ENCODE measurements at places on chromosomes 5 and 9. TPM values are rescaled to one million over a fixed set of nuclear protein-coding genes. Genes with fewer than 3 reads are reported as not detected.

GRCh38 chr9:126752376-126752775 is 52.5 kb upstream of the ZBTB43 start:
- no peak overlapping the region for H3K27ac ChIP-seq
- no peak for DNase-seq
- no peak overlapping the region for H3K4me3 ChIP-seq

GRCh38 chr5:150434464-150434863 is 15.1 kb downstream of the RPS14 start:
- H3K27me3 ChIP-seq: no peaks in the 10 kb centered on the region
- no peaks in the 10 kb centered on the region for H3K4me1 ChIP-seq
- no peak overlapping the region for H3K4me3 ChIP-seq
- no peak overlapping the region for H3K27ac ChIP-seq
- no peak for DNase-seq

DNA sequence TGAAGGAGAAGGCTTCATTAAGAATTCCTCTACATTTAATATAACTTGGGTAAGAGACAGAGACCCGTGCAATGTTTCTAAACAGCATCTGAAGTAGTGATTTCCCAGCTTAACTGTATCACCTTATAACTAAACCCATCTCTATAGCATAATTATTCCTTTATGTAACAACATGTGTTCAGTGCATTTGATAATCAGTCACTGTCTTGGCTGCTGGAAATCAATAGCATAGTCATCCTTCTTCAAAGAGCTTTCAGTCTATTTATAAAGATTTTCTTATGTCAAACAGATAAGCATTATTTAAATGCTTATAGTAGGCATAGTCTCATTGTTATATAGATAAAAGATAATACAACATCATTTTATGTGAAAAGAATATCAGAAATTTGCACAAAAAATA is 80.1 kb upstream of the TYRP1 start:
- DNase-seq: no peak
- H3K4me3 ChIP-seq: no peak overlapping the region
- no peaks in the 10 kb centered on the region for H3K36me3 ChIP-seq

GRCh38 chr5:93512799-93513198 is 68.2 kb downstream of the NR2F1-AS1 start:
- no peaks in the 10 kb centered on the region for H3K36me3 ChIP-seq
- no peak overlapping the region for H3K4me3 ChIP-seq
- H3K27ac ChIP-seq: no peak overlapping the region
- H3K27me3 ChIP-seq: no peaks in the 10 kb centered on the region
- DNase-seq: no peak
- no peaks in the 10 kb centered on the region for H3K4me1 ChIP-seq

DNA sequence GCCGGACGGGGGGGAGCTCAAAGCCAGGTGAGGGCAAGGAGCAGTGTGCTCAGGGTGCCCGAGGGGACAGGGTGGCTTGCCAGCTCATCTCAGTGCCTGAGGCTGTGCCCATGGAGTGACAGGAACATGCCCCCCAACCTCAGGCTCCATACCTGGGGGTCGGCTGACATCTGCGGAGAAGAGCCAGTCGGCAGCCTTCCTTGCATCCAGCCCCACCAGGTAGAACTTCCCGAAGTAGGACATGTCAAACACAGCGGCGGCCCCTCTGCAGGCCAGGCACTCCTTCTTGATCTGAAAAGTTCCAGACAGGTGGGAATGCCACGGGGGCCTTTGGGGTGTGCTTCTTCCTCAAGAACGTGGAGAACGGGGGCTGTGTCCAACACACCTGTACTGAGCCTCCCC is 42.1 kb downstream of the SARDH start:
- H3K27me3 ChIP-seq: no peaks in the 10 kb centered on the region
- no peaks in the 10 kb centered on the region for H3K4me1 ChIP-seq
- H3K4me3 ChIP-seq: no peak overlapping the region
- no peak for DNase-seq
- H3K36me3 ChIP-seq: peaks cover 3% of the 10 kb centered on the region

- no peak overlapping the region for H3K27ac ChIP-seq
- H3K27me3 ChIP-seq: no peaks in the 10 kb centered on the region
- no peaks in the 10 kb centered on the region for H3K36me3 ChIP-seq
- no peaks in the 10 kb centered on the region for H3K4me1 ChIP-seq
Observed at GRCh38 chr5:172473427-172473826, 19.1 kb upstream of the SH3PXD2B start.

Gene RASEF
- 0.14 TPM for total RNA-seq

Gene NSG2
- 0.14 TPM for total RNA-seq

Measured in liver (tissue), 10 donors.